ENCODE measurements at places on chromosomes 13 and 19.

- DNase-seq, result peak; percentile 56
These were observed 997 bp upstream of the SAMD4B start for GRCh38 chr19:39341129-39341718.

- no peak for DNase-seq
These were observed 245.9 kb downstream of the ITGBL1 start for GRCh38 chr13:101698400-101698799.

GRCh38 chr13:94646904-94647303, 45.2 kb downstream of the GPR180 start:
- no peak for DNase-seq

GRCh38 chr13:95924389-95924994, 128.7 kb downstream of the UGGT2 start:
- peak; percentile 36 for DNase-seq

DNA sequence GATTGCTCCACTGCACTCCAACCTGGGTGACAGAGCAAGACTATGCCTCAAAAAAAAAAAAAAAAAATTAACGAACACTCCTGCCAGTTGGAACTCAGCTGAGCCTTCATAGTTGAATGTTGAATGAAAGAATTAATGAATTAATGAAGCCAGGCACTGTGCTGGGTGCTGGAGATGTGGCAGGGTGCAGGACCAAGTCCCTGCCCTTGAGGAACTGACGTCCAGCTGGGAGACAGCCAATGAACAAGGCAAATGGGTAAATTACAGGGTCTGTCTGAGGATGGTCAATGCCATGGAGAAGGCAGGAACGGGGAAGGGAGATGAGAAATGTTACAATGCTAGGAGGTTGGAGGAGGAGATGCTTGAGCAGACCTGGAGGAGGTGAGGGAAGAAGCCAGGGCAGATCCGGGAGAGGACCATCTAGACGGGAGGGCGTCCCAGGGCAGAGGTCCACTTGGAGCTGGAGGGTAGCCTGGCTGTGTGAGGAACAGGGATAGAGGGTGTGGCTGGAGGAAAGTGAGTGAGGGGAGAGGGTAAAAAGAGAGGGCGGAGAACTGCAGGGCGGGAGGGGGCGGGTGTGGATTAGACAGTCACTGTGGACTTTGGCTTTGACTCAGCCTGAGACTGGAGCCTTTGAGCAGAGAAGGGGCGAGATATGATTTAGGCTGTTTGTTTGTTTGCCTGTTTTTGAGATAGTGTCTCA, 16.8 kb upstream of the IGSF23 start:
- no peak for DNase-seq

GRCh38 chr13:31908696-31909411, 122.7 kb upstream of the FRY start:
- peak; percentile 86 for DNase-seq

- DNase-seq, result peak; percentile 83
These were observed 26.1 kb downstream of the GAS6 start for GRCh38 chr13:113837560-113838355.

- no peak for DNase-seq
These were observed 686.7 kb downstream of the DIAPH3 start for GRCh38 chr13:59477011-59477410.

DNA sequence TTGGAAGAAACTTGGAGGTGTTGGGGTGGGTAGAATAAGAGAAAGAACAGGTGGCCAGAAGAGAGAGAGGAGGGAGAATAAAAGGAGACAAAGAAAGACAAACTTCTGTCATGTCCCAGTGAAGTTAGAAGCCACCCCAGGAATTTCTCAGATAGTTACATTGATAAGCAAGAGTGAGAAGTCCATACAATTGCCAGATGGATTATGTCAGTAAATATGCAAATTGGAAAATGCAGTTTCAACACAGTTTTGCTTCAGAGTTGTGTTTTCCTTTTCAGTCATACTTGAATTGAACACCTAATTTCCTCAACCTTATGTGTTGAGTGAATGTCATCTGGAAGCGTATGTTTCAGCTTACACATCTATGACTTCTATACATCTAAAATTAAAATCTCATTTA, 139.2 kb downstream of the RXFP2 start:
- no peak for DNase-seq

GRCh38 chr13:98368019-98368418, 190.9 kb upstream of the RNF113B start:
- DNase-seq, result no peak

Data from MV-4-11 (cell line).